SK-N-DZ (cell line): ENCODE measurements at places on chromosomes 5 and 9.

- no peak for DNase-seq
Observed at GRCh38 chr9:135555203-135555602, 6.4 kb upstream of the PAEP start.

DNA sequence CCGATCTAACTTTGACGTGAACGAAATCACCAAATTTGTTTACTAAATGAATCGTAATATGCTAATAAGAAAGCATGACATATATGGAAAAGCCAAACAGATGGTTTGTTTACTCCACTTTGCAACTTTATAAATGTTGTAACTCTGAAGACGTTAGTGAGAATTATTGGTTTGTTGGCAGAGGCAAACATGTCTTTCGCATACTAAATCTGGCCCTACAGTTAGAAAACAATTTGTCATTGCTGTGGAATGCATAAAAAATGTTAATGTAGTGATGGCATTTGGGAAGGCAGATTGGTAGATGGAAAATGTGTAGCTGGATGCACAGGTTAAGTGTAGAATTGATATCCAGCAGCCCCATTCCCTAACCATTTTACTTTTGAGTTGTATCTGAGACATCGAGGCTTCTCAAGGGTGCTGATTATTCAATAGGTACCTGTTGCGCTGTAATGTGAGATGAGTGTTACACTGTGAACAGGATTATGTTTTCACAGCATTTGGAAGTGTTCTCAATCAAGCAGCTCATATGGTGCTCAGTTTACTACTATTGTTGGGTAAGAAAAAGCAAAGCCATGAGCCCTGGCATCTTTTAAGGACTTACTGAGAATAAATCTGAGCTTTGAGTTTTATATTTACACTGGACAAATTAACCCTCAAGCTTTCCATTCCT lies 444.8 kb downstream of the BNC2 start:
- no peak for DNase-seq

DNA sequence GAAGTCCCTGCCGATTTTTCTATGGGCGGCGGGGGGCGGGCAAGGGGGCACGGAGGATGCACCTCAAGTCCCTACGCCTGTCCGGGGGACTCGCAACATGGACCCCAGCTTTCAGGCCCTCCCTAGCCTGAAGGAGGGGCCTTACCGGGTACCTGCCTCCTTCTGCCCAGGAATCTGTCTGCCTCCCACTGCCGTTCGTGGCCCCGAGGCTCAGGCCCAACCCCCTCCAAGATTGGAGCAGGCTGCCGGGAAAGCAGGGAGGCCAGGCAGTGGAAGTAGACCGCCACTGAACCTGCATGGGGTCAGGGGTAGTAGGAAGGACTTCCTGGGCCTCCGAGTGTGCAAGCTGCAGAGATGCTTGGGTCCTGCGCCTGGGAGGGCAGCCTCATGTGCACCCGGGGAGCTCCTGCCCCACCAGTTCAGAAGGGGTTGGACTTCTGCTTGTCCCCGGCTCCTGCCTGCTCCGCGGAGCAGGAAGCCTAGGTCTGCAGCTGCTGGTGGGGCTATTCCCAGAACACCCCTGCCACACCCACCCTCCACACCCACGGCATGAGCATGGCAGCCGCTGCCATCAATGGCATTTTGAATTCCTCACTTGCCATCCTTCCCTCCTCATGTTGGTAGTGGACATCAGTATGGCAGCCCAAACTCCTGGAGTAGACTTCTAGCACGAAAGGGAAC lies 1312.7 kb upstream of the ACO1 start:
- no peak for DNase-seq

- DNase-seq, result no peak
Observed at GRCh38 chr9:32339424-32339823, 45.0 kb upstream of the ACO1 start.

GRCh38 chr5:59768152-59769040 lies 125.1 kb downstream of the PDE4D start:
- peak; percentile 78 for DNase-seq

- DNase-seq, result no peak
Observed at GRCh38 chr9:137455359-137455991, 3.7 kb downstream of the NSMF start.

DNA sequence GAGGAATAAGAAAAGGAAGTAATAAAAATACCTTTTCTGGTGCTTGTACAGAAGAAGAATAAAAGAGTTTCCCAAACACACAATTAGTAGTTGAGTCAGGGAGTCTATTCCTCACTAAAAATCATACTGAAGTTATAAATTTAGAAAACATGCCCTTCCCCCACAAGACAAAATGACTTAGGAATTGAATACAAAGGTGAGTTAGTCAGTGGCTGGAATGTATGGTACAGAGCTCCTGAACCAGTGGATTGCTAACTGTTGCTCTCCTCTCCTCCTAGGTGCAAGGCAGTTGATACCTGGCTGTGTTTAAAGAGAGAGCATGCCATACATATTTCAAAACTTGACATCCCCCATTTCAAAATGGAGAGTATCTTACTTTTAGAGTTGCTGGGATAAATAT lies 1.9 kb downstream of the GDA start:
- DNase-seq, result no peak

GRCh38 chr5:81078930-81079329 lies 118.8 kb downstream of the RASGRF2 start:
- no peak for DNase-seq

DNA sequence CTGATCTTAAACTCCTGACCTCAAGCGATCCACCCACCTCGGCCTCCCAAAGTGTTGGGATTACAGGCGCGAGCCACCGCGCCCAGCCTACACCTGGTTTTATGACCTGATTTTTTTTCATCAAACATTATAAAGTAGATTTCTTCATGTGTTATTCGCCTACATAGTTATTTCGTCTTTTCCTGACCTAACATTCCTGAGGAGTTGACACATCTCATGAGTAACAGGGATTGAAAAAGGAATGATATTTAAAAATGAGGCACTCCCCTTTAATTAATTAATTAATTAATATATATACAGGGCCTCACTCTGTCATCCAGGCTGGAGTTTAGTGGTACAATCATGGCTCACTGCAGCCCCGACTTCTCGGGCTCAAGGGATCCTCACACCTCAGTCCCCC lies 20.2 kb upstream of the MTMR12 start:
- no peak for DNase-seq

DNA sequence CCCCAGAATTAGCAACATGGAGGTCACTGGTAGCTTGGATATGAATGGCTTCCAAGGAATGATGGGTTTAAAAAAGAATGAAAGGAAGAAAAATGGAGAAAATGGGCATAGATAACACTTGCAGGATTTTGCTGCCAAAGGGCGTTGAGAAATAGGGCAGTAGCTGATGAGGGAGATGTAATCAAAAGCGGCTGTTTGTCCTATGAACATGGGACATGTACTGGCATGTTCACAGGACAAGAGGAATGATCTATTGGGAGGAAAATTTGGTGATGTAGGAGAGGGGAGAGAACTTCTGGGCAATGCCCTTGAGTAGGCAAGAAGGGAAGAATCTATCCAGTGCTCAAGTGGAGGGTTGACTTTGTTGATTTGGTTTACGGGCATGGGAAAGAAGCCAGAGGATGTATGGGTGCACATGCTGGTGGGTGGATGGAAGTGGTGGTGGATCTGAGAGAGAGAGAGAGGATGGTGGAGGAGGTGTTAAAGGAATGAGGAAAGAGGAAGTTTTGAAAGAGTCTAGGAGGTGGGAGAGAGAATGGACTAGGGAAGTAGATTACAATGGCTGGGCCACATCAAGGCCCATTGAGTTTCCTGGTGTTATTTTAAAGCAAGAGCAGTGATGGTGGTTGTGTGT lies 115.1 kb upstream of the MVB12B start:
- no peak for DNase-seq

GRCh38 chr5:125408448-125409233 lies 662.2 kb upstream of the ZNF608 start:
- DNase-seq, result peak; percentile 96

DNA sequence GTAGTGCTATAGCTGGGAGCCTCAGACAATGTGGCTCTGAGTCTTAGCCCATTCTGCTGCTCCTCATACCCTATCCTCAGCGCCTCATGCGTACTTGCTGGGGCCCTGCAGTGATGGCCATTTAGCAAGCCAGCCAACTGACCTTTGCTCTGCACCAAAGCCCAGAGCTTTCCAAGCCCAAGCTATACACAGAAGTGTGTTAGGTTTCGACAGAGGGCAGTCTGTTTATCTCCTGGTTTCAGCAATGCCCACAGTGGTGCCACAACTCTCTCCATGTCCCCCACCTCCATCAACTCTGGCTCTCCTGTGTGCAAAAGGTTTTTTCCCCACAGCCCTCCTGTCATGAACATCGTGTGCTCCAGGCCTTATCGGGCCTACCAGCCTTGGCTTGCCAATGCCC lies 16.9 kb downstream of the GNG10 start:
- no peak for DNase-seq

- DNase-seq, result no peak
Observed at GRCh38 chr5:758698-759053, 25.9 kb downstream of the ZDHHC11B start.

- no peak for DNase-seq
Observed at GRCh38 chr9:137663584-137663983, 44.8 kb downstream of the EHMT1 start.

GRCh38 chr5:59007460-59008063 lies 424.7 kb downstream of the RAB3C start:
- DNase-seq, result peak; percentile 30

DNA sequence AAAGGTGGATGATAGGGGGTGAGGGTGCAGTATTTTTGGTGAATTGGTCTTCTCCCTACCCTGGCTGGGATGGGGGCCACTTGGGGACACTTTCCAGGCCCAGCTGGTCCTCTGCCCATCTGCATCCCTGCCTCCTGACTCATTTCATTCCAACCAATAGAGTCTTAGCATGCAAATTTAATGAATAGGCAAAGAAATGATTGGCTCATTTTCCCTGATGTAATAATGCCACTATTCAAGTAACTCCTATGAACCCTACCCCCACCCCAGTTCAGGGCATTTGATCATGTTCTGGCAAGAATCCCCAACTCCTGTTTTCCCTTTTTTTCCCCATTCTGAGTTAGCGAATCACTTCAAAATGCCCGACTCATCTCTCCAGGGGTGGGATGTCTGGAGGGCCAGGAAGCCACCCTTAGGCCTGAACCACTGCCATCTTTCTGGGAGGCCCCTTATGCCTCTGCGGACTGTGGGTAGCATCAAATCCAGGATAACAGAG lies 56.7 kb downstream of the PCDH1 start:
- DNase-seq, result peak; percentile 87

- DNase-seq, result no peak
Observed at GRCh38 chr5:73801686-73802085, 175.7 kb downstream of the ARHGEF28 start.

GRCh38 chr9:5799314-5799713 lies 33.6 kb downstream of the ERMP1 start:
- peak; percentile 0 for DNase-seq

DNA sequence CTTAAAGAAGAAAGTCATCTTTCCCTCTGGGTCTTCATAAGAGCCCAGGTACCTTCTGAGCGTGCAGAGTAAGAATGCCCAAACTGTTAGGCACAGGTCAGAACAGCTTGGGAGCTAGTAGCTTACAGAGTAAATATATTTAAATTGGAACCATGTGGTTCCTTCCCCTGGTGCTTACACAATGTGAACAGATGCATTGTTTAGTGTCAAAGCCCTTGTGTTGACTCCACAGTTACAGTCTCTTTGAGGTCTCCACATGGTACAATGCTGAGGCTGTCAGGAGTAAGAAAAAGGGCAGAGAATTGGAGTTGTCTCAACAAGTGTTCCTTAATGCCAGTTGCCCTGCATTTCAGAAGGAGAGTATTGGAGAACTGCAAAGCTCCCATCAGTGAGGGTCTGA lies 188.5 kb downstream of the PAPPA start:
- no peak for DNase-seq

GRCh38 chr5:152462021-152462721 lies 57.1 kb upstream of the NMUR2 start:
- peak; percentile 8 for DNase-seq

DNA sequence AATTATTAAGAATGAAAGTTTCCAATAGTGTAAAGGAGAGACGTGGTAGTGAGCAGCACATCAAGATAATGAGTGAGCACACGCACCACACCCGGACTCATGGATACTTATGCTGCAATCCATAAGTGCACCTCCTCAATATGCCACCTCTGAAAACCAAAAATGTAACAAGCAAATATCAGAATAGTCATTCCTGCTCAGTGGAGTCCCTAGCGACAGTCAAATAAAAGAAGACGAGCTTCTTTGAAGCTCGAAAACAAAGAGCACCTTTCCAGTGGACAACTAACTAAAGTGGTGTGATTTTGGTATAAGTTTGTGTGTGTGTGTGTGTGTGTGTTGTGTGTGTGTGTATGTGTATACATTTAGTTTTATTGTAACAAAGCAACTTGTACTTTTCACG lies 241.3 kb downstream of the DEPDC1B start:
- no peak for DNase-seq

GRCh38 chr5:154923441-154924430 lies 14.3 kb downstream of the GEMIN5 start:
- DNase-seq, result no peak

DNA sequence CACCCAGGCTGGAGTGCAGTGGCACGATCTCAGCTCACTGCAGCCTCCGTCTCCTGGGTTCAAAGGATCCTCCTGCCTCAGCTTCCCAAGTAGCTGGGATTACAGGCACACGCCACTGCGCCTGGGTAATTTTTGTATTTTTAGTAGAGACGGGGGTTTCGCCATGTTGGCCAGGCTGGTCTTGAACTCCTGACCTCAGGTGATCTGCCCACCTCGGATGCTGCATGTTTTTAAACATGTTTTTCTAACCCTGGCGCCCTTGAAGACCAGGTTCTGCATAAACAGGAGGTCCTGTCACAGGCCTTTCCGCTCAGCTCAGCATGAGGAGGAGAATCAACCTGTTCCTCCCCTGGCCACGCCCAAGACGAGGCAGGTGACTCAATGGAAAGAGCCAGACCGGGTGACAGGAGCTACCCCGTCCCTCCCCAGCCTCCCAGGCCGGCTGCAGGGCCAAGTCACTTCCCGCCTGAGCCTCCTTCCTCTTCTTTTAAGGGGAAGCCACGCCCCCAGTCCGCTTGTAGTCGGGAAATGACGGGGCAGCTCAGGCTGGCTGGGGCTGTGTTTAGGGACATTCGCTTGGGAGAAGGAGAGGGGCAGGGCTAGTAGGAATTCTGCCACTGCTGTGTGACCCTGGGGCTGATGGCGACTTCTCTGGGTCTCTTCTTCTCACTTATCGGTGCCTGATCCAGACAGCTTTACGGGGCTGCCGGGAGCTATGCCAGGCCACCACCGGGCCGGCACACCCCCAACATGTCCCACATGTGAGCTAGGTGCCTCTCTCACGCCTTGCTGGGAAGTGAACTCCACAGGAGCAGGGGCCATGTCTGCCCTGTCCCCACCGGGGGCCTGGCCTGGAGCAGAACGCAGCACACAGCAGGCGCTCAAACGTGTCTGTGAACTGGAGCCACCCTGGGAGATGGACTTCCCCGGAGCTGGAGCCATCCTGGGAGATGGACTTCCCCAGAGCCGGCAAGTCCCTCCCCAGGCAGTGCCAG lies 6.1 kb downstream of the NOTCH1 start:
- no peak for DNase-seq

GRCh38 chr9:120014796-120015195 lies 565.2 kb downstream of the CDK5RAP2 start:
- DNase-seq, result no peak
